ENCODE measurements at places on chromosomes 4 and X.
A peak's percentile ranks its signal among the peaks of the same experiment; 100 is the strongest.

- peak overlapping the region; percentile 60 for H3K27ac ChIP-seq
- H3K36me3 ChIP-seq = no peaks in the 10 kb centered on the region
- no peak for DNase-seq
- H3K27me3 ChIP-seq = peaks cover 5% of the 10 kb centered on the region
Measured at GRCh38 chr4:10584042-10584441, 100.5 kb downstream of the CLNK start.

- peaks cover 13% of the 10 kb centered on the region for H3K4me1 ChIP-seq
- H3K36me3 ChIP-seq = no peaks in the 10 kb centered on the region
- DNase-seq = no peak
- no peak overlapping the region for H3K4me3 ChIP-seq
- H3K27me3 ChIP-seq = peaks cover 22% of the 10 kb centered on the region
Measured at GRCh38 chr4:53706422-53707032, 115.2 kb upstream of the LNX1 start.

- no peak overlapping the region for H3K27ac ChIP-seq
- no peaks in the 10 kb centered on the region for H3K27me3 ChIP-seq
- H3K36me3 ChIP-seq = no peaks in the 10 kb centered on the region
- no peak for DNase-seq
- no peak overlapping the region for H3K4me3 ChIP-seq
Measured at GRCh38 chr4:173477016-173477415, 53.0 kb downstream of the HAND2 start.

- no peaks in the 10 kb centered on the region for H3K27me3 ChIP-seq
- no peak overlapping the region for H3K4me3 ChIP-seq
- H3K27ac ChIP-seq = no peak overlapping the region
- peaks cover 23% of the 10 kb centered on the region for H3K4me1 ChIP-seq
- H3K36me3 ChIP-seq = peaks cover 7% of the 10 kb centered on the region
Measured at GRCh38 chr4:128517739-128518510, 230.3 kb upstream of the PGRMC2 start.

GRCh38 chrX:150730719-150731118 is 37.5 kb downstream of the MTMR1 start:
- H3K36me3 ChIP-seq = peaks cover 13% of the 10 kb centered on the region
- peaks cover 20% of the 10 kb centered on the region for H3K27me3 ChIP-seq
- no peak overlapping the region for H3K4me3 ChIP-seq
- H3K4me1 ChIP-seq = peaks cover 13% of the 10 kb centered on the region
- no peak overlapping the region for H3K27ac ChIP-seq

DNA sequence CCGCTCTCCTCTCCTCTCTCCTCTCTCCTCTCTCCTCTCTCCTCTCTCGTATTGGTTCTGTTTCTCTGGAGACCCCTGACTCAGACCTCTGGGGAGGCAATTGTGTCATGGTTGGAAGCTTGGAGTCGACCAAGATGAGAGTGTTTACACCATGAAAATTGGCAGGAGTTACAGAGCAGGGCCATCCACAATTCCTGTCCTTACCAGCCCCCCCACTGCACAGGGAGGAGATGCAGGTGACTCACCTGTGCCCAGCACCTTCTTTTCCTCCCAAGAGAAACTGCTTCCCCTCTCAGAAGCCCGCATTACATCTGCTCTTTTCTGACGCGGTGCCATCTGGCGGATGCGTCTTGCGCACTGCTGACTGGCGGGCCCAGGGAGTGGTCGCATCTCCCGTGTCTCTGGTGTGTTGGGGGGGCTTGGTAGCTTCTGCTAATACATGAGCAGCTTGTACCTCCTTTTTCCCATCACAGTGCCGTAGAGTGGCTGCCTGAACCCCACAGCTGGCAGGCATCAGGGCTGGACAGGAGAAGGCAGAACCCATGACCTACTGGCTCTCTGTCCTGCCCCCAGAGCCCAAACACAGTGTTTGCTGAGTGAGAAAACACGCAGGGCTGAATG is 31.4 kb upstream of the GPR78 start:
- no peak overlapping the region for H3K4me3 ChIP-seq
- H3K27ac ChIP-seq = no peak overlapping the region
- no peaks in the 10 kb centered on the region for H3K36me3 ChIP-seq
- H3K27me3 ChIP-seq = no peaks in the 10 kb centered on the region
- H3K4me1 ChIP-seq = no peaks in the 10 kb centered on the region
- DNase-seq = no peak

DNA sequence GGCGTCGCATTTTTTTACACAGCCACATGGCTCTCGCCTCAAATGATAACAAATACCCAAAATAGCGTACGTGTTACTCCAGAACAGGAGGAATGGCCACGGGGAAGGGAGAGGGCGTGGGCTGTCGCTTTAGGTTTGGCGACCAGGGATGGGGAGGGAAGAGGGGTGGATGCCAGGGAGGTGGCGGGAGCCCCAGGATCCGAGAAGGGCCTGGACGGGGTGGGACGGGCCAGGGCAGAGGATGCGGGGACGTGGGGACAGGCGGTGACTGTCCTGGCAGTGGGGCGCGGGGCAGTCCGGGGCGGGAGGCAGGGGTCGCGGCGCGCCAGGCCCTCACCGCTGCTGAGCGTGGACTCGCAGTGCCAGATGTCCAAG is 631 bp downstream of the TMEM47 start:
- H3K27me3 ChIP-seq = peaks cover 36% of the 10 kb centered on the region
- peaks cover 6% of the 10 kb centered on the region for H3K36me3 ChIP-seq
- H3K4me1 ChIP-seq = no peaks in the 10 kb centered on the region
- no peak overlapping the region for H3K4me3 ChIP-seq
- H3K27ac ChIP-seq = no peak overlapping the region

DNA sequence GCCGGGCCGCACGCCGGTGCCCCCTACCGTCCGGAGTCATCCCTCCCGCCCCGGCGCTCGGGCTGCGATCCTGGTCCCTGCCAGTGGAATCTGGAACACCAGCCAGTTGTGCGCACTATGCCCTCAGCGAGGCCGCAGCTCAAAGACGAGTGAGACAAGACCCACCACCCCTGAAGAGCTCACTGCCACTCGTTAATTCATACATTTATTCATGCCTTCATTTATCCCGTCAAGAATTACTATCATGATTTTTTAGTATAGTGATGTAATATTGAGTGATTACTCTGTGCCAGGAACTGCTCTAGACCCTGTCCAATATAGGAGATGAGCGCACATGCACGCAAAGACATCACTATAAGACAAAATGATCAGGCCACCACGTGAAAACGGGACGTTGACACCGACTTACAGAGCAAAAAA is 247 bp upstream of the PPA2 start:
- peaks cover 6% of the 10 kb centered on the region for H3K36me3 ChIP-seq
- peaks cover 8% of the 10 kb centered on the region for H3K27me3 ChIP-seq
- peak; percentile 90 for DNase-seq
- H3K4me3 ChIP-seq = peak overlapping the region; percentile 99
- peaks cover 38% of the 10 kb centered on the region for H3K4me1 ChIP-seq

- no peaks in the 10 kb centered on the region for H3K4me1 ChIP-seq
- no peak overlapping the region for H3K4me3 ChIP-seq
- no peaks in the 10 kb centered on the region for H3K36me3 ChIP-seq
- no peak for DNase-seq
Measured at GRCh38 chr4:100690812-100691211, 173.0 kb upstream of the EMCN start.

GRCh38 chrX:73239242-73239641 is 24.6 kb upstream of the NAP1L2 start:
- H3K27me3 ChIP-seq = peaks cover 32% of the 10 kb centered on the region
- DNase-seq = no peak
- H3K36me3 ChIP-seq = no peaks in the 10 kb centered on the region
- no peak overlapping the region for H3K27ac ChIP-seq

GRCh38 chr4:76016393-76016792 is 6.9 kb downstream of the CXCL10 start:
- no peak overlapping the region for H3K4me3 ChIP-seq
- H3K4me1 ChIP-seq = peaks cover 8% of the 10 kb centered on the region
- no peak overlapping the region for H3K27ac ChIP-seq

DNA sequence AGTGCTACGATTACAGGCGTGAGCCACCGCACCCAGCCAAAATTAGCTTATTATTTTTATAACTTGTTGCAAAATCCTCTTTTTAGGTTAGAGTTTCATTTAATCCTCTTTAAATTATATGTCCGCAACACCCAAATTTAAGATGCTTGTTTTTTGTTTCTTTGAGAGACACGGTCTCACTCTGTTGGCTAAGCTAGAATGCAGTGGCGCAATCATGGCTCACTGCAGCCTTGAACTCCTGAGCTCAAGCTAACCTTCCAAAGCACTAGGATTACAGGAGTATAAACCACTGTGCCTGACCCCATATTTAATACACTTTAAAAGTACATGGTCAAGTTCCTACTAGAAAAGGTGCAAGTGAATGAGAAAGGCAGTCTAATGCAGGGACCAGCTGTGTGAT is 2.2 kb downstream of the RBBP7 start:
- peak overlapping the region; percentile 91 for H3K4me3 ChIP-seq
- peak overlapping the region; percentile 96 for H3K27ac ChIP-seq
- H3K27me3 ChIP-seq = peaks cover 16% of the 10 kb centered on the region
- H3K4me1 ChIP-seq = peaks cover 37% of the 10 kb centered on the region

GRCh38 chr4:22969287-22969896 is 276.7 kb downstream of the GBA3 start:
- H3K27ac ChIP-seq = no peak overlapping the region
- no peak overlapping the region for H3K4me3 ChIP-seq
- DNase-seq = no peak
- no peaks in the 10 kb centered on the region for H3K36me3 ChIP-seq
- H3K27me3 ChIP-seq = no peaks in the 10 kb centered on the region

DNA sequence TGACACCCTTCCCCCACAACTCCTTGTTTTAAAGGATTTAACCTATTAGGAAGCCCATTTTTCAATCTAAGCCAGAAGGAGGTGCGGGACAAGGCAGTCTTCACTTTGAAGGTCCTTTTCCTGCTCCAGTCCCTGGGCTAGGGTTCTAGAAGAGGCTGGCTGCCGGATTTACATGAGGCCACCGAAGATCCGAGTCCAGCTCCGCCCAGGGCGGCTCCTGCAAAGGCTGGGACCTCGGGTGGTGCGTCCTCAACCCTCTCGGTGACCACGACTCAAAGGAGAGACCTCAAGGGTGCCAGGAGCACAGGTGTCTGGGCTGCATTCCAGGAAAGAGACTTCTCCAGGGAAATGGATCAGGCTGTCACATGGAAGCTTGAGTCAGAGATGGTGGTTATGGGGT is 471.6 kb downstream of the PCDH19 start:
- no peaks in the 10 kb centered on the region for H3K36me3 ChIP-seq
- H3K27ac ChIP-seq = no peak overlapping the region
- no peak overlapping the region for H3K4me3 ChIP-seq
- no peak for DNase-seq
- H3K27me3 ChIP-seq = peaks cover 21% of the 10 kb centered on the region

- H3K27me3 ChIP-seq = no peaks in the 10 kb centered on the region
- no peak for DNase-seq
- no peak overlapping the region for H3K27ac ChIP-seq
Measured at GRCh38 chrX:102847362-102847761, 89.7 kb upstream of the RAB40AL start.

- no peak for DNase-seq
- peaks cover 2% of the 10 kb centered on the region for H3K36me3 ChIP-seq
- peaks cover 28% of the 10 kb centered on the region for H3K4me1 ChIP-seq
Measured at GRCh38 chrX:46547857-46548256, 2.6 kb upstream of the ZNF674 start.

- no peak overlapping the region for H3K27ac ChIP-seq
- H3K36me3 ChIP-seq = peaks cover 29% of the 10 kb centered on the region
- DNase-seq = no peak
- no peak overlapping the region for H3K4me3 ChIP-seq
- peaks cover 6% of the 10 kb centered on the region for H3K4me1 ChIP-seq
Measured at GRCh38 chr4:114149-114548, 10.2 kb upstream of the ZNF718 start.

Data from activated T-cell treated with anti-CD3 and anti-CD28 coated beads, Interleukin-2, amount 50 U/mL, for 72 hours (primary cell).